ENCODE measurements at places on chromosomes 13 and 19. TPM values are rescaled to one million over a fixed set of nuclear protein-coding genes. Genes with fewer than 3 reads are reported as not detected.

DNA sequence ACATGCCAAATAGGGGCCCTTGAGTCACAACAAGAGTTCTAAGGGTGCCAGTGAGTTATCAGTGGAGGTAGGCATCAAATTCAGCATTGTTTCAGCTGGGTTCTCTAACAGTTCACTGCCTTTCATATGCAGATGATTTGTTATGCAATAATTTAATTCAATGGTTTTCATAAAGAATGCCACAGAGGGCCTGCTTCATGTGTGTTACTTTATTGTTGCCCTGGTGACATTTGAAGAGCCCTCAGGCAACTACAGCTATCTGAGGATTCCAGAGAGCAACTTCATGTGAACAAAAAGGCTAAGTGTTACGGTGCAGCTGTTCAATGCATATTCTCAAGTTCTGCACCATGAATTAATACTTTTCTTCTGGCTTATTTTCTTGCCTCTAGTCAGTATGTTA is 43.1 kb upstream of the STARD13 start:
- no peak for DNase-seq

DNA sequence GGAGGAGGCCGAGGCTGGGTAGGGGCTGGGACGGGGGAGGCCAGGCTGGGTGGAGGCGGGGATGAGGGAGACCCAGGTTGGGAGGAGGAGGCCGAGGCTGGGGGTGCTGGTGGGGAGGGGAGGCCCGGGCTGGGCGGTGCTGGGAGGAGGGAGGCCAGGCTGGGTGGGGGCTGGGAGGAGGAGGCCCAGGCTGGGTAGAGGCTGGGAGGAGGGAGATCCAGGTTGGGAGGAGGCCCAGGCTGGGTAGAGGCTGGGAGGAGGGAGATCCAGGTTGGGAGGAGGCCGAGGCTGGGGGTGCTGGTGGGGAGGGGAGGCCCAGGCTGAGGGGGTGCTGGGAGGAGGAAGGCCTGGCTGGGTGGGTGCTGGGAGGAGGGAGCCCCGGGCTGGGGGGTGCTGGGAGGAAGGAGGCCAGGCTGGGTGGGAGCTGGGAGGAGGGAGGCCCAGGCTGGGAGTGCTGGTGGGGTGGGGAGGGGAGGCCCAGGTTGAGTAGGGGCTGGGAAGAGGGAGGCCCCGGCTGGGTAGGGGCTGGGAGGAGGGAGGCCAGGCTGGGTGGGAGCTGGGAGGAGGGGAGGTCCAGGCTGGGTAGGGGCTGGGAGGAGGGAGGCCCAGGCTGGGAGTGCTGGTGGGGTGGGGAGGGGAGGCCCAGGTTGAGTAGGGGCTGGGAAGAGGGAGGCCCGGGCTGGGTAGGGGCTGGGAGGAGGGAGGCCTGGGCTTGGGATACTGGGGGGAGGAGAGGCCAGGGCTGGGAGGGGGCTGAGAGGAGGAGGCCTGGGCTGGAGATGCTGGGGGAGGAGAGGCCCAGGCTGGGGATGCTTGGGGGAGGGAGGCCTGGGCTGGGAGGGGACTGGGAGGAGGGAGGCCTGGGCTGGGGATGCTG is 10.7 kb downstream of the TPGS1 start:
- no peak for DNase-seq

- peak; percentile 13 for DNase-seq
Observed at GRCh38 chr13:39918620-39919236, 263.3 kb downstream of the COG6 start.

DNA sequence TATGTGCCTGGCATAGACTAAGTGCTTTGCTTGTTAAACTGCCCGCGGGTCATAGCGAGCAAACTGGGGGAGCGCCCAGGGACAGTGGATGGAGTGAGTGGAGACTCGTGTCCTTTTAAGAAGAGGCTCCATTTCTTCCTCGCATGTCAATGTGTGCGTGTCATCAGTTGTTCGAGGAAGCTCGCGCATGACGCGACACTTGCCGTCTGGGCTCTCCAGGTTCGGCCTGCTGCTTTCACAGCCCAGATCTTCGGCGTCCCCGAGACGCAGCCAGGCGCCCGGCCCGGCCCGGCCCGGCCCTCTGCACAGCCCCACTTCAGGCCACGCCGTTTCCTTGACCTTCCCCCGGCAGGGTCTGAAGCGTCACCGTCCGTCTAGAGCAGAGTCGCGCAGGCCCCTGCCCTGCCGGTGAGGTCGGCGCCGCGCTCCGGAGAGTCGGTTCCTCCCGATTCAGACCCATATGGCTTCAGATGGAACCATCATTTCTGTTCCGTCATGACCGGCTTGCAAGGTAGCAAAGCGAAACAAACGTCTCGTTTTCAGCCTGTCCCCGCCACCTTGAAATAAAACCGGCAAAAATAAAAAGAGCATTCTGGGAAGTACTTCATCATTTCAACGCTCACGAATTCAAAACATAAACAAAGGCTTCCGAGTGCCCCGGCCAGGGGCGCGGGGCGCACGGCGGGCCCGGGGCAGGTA is 599 bp upstream of the ARHGEF7 start:
- DNase-seq: peak; percentile 91

SH2D3A gene
- not detected for total RNA-seq

DNA sequence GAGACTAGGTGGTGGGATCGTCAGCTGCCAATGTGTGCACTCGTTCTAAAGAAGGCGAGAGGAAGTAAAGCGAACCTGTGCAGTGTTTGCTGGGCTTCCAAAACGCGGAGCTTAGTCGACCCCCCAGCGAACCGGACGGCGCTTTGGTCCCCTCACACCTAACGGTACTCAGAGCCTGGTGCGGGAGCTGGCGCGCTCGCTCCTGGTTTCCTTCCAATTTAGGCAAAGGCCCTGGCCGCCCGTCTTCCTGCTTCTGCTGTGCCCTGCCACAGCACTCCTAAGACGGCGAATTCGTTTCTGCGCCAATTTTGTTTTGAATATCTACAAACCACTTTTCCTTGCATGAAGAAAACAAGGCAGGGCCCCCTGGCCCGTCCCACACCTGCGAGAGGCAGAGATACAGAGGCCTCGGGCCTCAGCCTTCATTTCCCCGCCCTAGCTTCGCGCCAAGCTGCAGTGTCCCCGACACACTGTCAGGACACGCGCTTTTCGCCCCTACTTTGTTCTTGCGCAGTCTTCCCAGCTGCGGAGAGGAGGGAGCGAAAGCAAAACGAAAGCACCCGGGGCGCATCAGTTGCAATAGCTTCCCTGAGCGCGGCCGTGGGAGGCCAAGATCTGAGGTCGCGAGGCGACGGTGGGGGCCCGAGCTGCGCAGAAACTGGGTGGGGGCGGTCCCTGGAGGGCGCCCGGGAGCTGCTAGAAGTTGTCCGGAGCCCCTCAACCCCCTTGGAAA is 111.9 kb downstream of the KCNRG start:
- DNase-seq: peak; percentile 69

DNA sequence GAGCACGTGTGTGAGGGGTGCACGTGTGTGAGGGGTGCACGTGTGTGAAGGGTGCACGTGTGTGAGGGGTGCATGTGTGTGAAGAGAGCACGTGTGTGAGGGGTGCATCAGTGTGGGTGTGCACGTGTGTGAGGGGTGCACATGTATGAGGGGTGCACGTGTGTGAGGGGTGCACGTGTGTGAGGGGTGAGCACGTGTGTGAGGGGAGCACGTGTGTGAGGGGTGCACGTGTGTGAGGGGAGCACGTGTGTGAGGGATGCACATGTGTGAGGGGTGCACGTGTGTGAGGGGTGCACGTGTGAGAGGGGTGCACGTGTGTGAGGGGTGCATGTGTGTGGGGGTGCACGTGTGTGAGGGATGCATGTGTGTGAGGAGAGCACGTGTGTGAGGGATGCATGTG is 15.7 kb downstream of the RASA3 start:
- no peak for DNase-seq

- DNase-seq: no peak
Observed at GRCh38 chr13:110107568-110108347, 199.2 kb downstream of the COL4A1 start.

TEX29 gene
- total RNA-seq: not detected

DNA sequence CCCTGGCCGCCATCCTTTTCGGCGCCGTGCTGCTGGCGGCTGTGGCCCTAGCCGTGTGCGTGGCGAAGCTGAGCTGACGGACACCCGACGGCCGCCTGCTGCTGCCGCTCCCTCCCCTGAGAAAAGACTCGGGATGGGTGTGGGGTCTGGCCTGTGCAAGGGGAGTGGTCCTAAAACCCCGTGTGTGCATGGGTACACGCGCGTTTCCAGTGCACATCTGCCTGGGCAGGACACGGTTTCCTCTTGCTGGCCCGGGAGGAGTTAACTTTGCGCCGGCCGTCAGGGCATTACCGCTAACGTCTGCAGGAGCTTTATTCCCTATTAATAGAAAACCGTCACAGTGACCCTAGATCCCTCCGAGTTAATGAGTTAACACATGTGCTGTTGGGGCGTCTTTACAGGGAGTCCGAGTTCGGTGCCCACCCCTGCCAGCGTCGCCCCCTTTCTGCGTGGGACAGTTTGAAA is 1.3 kb downstream of the RGS9BP start:
- DNase-seq: no peak

GRCh38 chr13:104967836-104968630 is 1567.4 kb downstream of the EFNB2 start:
- no peak for DNase-seq

FLT3 gene
- total RNA-seq: not detected

REEP6 gene
- total RNA-seq: 2.9 TPM

DNA sequence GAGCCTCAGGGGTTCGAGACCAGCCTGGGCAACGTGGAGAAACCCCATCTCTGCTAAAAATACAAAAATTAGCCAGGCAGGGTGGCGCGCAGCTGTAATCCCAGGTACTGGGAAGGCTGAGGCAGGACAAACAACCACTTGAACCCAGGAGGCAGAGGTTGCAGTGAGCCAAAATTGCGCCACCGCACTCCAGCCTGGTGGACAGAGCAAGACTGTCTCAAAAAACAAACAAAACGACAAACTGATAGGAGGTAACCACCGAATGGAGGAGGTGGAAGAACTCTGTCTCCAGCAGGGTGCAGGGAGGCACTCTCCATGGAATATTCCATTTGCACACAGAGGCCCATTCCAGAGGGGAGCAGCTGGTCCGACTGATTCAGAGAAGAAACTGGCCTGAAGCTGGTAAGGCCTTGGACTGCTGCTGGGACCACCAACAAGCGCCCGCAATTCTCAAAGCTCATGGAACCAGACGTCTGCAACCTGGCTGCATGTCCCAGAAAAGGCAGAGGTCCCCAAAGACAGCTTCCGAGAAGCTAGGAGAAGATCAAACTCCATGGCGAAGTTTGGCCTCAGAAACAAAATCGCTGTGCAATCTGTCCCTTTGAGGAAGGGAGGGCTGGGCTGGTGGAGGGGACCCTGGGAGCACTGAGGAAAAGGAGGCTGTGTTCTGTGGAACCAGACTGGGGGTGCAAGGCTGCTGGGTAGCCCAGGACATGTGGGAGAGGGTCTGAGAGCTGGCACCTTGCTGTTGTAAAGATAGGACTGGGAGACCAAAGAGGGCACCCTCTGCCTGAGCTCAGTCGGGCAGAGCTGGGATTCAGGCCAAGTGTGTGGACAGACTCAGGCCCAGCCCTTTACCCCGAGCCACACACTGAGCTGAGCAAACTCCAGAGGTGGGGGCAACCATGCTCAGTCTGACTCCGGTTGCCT is 35.2 kb downstream of the SLC25A42 start:
- DNase-seq: no peak

DNA sequence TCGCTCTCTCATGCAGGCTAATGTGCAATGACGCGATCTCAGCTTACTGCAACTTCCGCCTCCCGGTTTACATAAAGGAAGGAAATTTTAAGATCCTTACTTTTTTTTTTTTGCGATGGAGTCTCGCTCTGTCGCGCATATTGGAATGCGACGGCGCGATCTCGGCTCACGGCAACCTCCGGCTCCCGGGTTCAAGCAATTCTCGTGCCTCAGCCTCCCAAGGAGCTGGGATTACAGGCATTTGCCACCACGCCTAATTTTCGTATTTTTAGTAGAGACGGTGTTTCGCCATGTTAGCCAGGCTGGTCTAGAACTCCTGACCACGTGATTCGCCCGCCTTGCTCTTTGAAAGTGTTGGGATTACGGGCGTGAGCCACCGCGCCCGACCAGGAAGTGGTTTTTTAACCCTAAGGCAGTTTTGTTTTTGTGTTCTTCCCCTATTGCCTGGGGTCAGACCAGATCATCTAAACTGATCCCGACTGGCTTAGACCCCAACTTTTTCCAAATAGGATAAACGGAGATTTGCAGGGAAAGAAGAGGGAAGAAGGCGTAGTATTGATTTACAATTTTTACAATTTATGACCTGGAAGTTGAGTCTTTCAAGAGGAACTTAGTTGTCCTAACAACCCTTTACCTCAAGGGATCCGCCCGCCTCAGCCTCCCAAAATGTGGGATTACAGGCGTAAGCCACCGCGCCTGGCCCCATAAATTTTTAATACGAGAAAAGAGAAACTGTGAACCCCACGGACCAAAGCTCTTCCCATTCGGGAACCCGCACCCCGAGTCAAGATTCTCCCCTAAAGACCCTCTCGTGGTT is 142.0 kb downstream of the ZNF737 start:
- peak; percentile 90 for DNase-seq

LILRB1 gene
- total RNA-seq: not detected

DNA sequence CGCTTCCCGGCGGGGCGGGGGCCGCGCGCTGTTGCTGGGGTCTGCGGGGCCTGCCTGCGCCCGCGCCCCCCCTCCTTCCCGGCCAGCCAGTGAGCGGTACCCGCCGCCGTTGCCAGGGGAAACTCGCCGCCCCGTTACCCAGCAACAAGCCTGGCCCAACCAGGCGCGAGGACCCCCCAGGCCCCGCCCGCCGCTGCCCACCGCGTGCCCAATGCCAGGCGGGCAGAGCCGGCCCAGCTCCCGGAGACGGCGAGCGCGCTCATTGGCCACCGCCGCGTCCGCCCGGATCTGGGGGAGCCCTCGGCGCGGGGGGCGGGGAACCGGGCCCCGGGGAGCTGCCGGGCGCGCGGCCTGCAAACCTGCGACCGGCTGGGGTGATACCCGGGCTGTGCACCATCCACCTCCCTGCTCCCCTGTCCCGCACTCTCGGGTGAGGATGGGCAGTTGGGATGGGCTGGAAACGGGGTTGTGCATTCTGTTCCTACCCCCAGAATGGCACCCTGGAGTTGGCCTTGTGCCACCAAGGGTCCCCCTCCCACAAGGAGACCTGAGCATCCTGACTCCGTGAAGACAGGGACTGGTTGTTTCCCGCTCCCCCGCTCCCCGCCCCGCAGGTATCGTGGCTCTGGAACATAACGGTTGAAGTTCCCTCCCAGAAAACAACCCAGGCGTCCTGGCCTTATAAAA is 8.8 kb upstream of the BBC3 start:
- peak; percentile 60 for DNase-seq

- peak; percentile 50 for DNase-seq
Observed at GRCh38 chr19:13100031-13100588, 2.5 kb downstream of the LYL1 start.

DNA sequence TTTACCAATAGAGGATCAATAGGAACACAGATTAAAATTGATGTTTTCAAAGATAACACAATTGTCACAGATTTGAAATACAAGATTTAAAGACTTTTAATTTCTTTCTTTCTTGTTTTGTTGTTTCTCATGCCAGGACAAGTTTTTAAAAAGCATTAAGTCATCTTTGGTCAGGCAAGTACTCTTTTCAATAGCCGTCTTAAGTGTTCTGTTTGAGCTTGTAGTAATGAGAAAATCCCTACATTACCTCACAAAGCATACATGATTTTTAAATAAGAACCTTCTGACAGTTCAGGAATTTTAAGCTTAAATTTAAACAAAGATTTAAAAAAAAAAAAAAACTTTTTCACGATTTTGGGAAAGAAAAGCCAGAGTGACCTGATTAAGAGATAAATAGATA is 216.3 kb upstream of the PRR20A start:
- no peak for DNase-seq

Measured in GM23248 (cell line).